ENCODE measurements at places on chromosomes 7 and 10.

DNA sequence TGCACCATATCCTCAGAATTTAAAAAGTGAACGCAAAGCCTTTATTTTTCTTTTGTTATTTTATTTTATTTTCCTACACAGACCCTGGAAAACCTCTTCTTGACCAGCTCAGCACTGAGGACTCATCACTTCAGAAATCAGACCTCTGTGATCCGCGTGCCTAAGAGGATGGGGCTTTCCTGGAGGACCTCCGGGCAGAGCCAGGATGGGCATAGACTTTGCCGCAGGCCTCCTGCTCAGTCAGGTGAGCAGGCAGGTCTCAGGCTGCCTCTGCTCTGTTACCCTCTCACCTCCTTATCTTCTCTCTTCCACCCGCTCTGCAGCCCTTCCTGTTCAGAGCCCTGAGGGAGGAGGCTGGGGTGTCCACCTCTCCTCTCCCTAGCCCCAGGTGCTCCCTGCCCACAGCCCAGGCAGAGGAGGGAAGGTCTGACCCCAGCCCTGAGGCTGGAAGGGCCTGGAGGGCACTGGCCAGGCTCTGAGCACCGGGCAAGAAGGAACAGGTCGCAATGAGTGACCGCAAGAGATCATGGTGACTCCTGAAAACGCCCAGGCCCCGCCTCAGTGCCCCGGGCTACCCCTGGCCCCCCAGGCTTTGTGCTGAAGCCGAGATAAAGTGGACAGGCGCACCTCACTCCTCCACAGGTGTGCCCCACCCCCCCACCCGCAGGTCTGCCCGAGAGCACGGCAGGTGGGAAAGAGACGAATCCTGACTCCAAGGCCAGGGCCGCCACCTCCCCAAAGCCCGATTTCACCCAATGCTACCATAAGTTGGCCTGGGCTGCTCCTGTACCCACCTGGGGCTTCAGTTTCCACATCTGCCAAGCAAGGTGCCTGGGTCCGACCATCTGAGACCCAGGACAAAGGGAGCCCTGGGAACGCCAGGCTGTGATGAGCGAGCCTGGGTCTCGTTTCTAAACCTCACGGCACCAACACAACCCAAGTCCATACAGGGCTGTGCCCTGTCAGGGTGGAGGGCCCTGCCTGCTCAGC lies 2.8 kb downstream of the CALML5 start:
- no peak for DNase-seq

- DNase-seq = peak; percentile 5
Observed at GRCh38 chr7:45001138-45001694, 1.2 kb downstream of the CCM2 start.

- no peak for DNase-seq
Observed at GRCh38 chr10:101238732-101239105, 9.5 kb upstream of the LBX1 start.

DNA sequence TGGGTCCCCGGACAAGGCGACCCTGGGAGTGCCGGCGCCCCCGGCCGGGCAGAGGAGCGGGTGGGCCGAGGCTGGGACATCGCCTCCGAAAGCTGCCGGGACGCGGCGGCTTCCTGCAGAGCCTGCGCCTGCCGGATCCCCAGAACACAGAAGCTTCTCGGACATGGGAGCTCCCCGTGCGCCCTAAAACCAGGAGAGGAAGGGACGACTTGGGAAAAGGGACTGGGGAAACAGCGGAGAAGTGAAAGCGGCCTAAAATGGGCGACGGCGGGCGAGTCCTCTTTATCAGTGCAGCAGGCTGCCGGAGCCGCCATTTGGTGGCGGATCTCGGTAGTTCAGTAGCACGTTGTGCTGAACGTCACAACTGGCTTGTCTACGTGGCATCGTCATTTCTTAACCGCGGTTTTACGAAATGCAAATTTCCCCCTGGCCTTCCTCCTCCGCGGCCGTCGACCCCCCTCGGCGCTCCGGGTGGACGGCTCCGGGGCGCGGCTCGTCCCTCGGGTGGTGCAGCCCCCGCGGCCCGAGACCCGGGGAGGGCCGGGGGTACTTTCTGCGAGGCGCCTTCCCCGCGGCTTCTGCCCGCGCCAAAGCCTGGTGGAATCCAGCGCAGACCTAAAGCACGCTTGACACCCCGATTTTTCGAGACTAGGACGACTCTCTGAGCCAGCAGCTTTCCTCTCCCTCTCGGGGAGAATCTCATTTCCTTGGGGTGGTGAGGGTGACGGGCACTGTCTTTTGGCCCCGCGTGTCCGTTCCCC lies 9.9 kb upstream of the SPAG6 start:
- DNase-seq = no peak

DNA sequence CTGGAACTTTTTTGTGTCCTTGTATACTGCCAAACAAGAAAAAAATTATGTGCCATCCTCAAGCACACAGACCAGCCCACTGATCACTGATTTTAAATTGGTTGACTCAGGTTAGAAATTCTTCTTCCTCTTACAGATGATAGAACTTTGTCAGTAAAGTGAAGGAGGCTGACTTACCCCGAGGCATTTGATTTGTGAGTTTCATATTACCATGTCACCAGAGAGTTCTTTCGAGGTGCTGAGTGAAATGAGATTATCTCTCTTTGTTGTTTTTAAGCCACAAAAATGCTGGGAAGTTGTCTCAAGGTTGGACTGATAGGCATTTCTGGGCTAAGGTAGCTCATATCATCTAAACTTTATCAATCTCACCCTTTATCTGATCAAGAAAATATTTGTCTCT lies 78.8 kb upstream of the FAM180A start:
- DNase-seq = no peak

DNA sequence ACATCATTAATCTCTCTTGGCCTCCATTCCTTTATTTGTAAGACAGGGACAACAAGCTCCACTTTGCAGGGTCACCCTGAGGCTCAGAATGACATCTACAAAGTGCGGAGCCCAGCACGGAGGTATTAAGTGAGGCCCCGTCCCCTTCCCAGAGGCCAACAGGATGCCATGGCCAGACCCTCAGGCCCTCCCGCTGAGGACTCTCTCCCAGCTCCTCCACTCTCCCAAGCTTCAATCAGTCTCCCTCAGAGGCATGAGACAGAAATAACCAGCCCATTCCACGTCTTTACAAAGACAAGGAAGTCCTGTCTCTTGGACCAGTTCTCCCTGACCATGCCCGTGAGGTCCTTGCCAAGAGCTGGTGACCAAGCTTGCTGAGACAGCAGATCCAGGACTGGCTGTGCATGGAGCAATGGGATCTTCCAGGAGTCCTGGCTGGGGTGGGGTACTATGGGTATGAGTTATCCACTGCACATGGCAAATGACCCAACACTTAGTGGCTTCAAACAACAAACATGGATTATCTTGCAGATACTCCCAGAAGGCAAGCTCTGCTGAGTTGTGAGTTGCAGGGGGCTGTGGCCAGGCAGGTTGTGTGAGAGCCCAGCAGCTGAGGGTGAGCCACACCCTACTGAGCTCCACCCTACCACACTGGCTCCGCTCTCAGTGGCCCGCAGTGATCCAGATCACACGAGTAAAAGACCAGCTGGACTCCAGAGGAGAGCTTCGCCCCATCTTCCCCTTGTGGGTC lies 4.3 kb upstream of the PPIF start:
- no peak for DNase-seq
